ENCODE measurements at places on chromosomes 13 and 19.

DNA sequence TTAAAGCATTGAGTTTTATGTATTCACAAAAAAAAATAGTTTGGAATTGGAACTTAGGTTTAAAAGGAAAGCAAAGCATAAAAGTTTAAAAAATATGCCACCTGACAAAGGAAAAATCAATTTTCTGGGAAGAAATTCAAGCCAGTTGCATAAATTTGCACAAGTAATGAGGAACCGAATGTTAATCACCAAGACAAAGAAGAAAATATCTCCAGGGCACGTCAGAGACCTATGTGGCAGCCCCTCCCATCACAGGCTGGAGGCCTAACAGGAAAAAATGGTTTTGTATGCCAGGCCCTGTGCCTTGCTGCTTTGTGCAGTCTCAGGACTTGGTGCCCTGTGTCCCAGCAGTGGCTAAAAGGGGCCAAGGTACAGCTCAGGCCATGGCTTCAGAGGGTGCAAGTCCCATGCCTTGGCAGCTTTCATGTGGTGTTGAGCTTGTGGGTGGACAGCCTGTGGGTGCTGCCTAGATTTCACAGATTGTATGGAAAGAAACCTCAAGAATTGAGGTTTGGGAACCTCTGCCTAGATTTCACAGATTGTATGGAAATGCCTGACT, 767.2 kb upstream of the SLC10A2 start:
- ATAC-seq, result no peak

DNA sequence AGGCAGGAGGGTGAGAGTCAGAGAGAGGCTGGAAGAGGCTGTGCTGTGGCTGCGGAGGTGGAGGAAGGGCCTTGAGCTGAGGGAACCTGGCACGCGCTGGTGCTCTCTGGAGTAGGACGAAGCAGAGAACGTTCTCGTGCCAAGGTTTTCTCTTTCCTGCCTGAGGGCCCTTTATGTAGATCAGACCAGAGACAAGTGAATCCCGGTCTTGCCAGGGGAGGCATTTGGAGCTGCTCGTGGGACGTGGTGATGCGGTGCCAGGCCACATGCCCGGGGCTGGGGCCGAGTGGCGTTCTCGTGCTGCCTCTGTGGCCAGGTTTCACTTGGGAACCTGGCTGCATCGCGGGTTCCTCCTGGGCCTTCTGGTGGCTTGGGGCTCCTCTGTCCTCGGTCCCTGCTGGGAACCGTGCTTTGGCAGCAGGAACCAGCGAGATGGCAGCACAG, 54.2 kb downstream of the KDM4B start:
- peak; percentile 41 for ATAC-seq

GRCh38 chr19:31548941-31549340, 199.7 kb upstream of the TSHZ3 start:
- ATAC-seq, result no peak

GRCh38 chr19:7926021-7926726, at the start of gene CTXN1:
Gene CTXN1, minus strand, starts transcription at chr19:7926135. Its CDS starts 597 bp downstream, at chr19:7925538.
- peak; percentile 64 for ATAC-seq

DNA sequence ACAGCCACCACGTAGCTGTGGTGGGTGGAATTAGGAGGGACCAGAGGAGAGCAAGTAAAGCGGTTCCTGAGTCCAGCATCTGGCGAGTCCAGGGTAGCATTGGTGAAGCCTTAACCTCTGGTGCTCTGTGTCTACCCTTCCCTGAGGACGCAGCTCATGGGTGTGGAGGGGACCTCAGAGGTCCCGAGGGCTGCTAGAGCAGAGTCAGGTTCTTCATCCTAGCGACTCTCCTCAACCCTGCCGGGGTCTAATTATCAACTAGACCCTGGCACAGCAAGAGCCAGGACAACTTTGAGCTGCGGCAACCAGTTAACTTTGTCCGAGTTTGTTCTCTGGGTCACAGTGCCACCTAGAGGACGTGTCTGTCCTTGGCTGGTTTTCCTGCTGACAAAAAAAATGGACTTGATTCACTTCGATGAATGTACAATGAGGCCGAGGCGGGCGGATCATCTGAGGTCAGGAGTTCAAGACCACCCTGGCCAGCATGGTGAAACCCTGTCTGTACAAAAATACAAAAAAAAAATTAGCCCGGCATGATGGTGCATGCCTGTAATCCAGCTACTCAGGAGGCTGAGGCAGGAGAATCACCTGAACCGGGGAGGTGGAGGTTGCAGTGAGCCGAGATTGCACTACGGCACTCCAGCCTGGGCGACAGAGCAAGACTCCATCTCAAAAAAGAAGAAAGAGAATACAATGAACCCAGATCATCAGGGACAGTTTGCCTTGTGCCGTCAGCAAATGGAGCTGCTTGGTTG, 25.0 kb downstream of the TSSK6 start:
- peak; percentile 55 for ATAC-seq

DNA sequence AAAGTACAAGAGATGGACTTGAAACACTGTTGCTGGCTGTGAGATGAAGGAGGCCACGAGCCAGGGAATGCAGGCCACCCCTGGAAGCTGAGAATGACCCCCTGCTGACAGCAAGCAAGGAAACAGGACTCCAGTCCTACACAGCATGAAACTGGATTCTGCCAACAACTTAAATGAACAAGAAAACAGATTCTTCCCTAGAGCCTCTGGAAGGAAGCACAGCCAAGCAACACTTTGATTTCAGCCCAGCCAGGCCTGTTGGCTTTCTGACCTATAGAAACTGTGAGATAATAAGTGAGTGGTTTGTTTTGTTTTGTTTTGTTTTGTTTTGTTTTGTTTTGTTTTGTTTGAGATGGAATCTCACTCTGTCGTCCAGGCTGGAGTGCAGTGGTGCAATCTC, 105.3 kb upstream of the CACNA1A start:
- ATAC-seq, result no peak

DNA sequence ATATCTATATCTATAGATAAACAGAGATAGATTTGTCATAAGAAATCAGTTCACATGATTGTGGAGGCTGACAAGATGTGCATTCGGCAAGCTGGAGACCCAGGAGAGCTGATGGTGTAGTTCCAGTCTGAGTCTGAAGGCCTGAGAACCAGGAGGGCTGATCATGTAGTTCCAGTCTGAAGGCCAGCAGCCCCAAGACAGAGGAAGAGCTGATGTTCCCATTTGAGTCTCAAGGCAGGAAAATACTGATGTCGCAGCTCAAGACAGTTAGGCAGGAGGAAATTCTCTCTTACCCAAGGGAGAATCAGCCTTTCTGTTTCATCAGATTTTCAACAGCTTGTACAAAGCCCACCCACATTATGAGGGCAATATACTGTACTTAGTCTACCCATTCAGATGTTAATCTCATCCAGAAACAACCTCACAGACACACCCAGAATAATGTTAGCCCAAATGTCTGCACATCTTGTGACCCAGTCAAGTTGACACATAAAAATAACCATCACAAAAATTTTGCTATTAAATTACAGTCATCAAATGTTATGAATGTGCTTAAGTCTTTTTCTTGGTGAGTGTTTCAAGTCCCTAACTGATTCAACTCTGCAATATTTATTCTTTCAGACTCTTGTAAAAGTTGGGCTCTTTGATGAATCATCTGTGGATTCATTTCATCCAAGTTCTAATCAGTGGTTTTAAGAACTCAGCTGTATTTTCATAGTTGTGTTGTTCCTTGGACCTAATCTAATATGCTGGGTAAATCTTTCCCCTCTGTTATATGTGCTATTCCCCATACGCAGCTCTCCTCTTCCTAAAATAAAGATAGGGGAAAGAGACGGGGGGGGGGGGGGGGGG, 22.7 kb upstream of the LRCH1 start:
- no peak for ATAC-seq

GRCh38 chr13:75256922-75257321, 225.0 kb downstream of the TBC1D4 start:
- no peak for ATAC-seq

GRCh38 chr19:8028951-8029491, 23.5 kb upstream of the CCL25 start:
- no peak for ATAC-seq

GRCh38 chr19:3515891-3516422, 9.8 kb downstream of the FZR1 start:
- ATAC-seq, result no peak

DNA sequence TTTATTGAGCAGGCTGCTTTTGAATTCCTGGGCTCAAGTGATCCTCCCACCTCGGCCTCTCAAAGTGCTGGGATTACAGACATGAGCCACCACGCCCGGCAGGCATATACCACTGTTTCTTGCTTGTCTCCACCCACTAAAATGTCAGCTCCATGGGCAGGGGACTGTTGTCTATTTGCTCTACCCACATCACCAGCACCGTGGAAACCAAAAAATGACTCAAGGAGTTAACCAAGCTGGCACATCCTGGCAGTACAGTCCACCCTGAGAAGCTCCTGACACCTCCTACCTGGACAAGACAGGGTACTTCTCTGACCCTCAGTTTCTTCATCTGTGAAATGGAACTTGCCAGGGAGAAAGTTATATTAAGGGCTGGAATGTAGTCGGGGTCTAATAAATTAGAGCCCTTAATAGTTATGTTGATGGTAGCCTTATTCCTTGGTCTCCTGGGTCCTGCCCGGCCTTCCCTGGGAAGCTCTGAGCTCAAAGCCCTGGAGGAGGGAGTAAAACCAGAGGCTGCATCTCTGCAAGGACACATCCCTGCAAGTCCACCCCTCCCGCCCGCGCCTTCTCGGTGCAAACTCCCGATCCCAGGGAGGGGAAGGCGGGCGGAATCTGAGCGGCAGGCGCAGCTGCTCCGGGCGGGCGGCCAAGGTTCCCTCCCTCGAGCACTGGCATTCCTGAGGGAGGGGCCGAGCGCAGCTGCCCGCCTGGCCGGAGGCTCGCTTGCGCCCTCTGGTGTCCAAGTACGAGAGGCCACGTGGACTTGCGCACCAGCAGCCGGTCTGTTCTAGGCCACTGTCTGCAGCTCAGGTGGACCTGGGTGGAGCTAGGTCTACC, 14.1 kb downstream of the RDH8 start:
- peak; percentile 98 for ATAC-seq

GRCh38 chr19:8387688-8388611, 2.2 kb upstream of the RAB11B start:
- ATAC-seq, result no peak

DNA sequence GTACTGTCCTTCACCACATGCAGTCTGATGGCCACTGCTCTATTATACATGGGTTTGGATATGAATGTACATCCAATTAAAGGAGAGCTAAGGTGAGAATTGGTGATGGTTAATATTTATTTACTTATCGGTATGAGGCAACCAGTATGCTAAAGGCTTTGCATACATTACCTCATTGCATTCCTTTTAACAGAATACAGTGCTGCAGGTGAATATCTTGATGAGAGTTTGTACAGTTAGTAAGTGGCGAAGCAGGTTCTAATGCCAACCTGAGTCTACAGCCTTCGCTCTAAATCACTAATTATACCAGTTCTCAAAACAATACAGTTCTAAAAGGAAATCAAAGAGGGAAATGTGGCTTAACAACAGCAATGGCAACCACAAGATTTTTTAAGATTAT, 284.1 kb downstream of the ITGBL1 start:
- no peak for ATAC-seq

DNA sequence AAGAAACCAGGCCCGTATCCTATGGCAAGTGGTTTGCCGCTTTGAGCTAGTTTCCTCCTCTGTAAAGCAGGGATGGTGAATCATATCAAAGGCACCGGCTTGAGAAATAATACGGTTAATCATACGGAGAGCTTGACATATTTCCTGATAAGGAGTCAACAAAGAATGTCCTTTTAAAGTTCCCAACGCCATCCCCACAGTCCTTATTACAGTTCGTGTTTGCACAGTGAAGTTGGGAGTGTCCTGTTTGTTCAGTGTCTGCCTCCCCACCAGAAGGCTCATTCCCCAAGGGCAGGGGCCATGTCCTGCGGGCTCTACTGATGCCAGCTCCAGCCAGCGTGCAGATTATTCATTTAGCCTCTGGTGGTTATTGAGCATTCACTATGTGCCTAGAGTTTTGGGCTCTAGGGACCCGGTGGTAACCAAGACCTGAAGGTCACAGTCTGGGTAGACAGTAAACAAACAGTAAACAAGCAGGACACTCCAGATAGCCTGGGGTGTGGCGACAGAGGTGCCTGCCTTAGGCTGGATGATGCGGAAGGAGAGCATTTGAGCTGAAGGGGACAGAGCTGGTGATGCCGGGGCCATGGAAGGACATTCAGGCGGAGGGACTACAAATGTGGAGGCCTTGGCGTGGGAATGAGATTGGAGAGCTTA, 6.3 kb downstream of the GRAMD1A start:
- no peak for ATAC-seq

DNA sequence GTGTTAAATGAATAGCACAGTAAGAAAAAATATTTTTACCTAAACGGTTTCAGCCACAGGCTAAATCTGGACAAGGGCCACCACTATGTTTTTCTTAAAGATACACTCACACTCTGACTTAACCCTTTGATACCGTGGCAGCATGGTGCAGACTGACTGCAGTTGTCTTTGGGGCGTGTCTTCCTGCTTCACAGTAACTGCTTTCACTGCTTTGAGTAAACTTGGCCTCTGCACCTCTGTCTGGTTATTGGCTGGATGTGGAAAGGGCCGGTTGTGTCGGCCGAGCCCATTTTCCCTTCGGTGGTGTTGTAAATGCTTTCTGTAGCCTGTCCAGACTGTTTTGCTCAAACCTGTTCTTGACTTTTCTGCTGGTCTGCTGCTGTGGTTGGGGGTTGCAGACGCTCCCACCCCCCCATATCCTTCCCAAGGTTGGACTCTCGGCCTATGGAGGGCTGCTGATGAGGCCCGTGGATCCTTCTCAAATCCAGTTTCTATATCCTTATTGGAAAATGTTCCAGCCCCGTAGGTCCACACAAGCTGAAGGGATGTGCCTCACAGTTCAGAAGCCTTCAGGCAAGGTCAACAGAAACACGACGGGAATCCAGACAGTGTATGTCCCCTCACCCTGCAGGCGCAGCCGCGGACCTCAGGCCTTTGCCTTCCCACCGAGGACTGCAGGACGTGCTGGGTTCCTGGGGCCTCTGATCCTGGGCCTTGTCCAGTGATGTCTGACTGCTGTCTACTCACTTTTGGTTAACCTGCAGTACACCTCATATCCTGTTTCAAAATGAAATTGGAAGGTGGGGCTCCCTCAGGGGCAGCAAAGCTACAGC, 90.2 kb upstream of the RNF113B start:
- ATAC-seq, result peak; percentile 34

- no peak for ATAC-seq
Measured at GRCh38 chr13:35789335-35790165, 313.1 kb upstream of the MAB21L1 start.

DNA sequence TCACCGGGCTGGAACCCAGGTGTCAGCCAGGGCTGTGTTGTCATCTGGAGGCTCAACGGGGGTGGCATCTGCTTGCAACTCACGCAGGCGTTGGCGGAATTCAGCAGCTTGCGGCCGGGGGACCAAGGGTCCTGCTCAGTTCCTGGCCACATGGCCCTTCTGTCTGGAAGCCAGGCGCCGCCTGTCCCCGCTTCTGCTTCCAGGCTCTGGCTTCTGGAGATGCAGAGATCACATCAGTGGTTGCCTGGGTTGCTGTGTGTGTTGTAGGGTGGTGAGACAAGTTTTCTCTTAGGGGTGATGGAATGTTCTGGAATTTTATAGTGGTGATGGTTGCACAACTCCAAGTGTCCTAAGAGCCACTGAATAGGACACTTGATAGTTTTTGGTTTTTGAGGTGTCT, 5.0 kb downstream of the ADAT3 start:
- no peak for ATAC-seq
